ENCODE measurements at places on chromosomes 4 and X.

- DNase-seq, result no peak
These were observed 99.0 kb downstream of the CAMK2D start for GRCh38 chr4:113662581-113662980.

- no peak for DNase-seq
These were observed 75.8 kb downstream of the NUDT11 start for GRCh38 chrX:51420610-51421009.

DNA sequence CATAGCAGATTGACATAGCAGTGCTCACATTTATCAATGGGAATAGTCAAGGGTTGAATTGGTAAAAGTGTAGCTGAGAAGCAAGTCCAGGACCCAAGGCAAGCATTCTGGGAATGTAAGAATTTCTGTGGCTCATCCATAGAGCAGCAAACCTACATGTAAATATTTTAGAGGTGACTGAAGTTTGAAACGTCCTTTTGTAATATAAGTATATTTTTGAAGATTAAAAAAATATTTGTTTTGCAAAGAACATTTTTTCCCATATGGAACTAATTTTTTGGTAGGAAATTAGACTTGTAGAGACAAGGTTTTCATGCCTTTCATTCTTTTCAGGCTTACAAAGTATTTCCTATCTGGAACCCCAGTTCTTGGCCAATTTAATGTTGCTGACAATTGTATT, 104.0 kb downstream of the TEX13A start:
- DNase-seq, result no peak

DNA sequence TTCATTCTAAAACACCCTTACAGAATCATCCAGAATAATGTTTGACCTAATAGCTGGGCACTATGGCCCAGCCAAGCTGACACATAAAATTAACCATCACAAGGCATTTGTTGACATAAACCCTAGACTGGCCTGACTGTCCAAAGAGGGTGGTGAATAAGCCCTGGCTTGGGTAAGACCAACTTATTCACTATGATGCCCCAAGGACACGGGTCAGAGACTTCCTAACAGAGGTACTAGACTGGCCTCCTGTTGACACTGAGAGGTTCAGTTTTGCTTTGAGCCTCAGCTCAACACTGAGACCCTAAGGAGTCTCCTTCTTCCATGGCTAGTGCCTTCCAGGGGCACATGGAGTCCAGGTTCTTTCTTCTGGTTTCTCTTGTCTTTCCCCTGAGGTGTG, 21.3 kb downstream of the FGF2 start:
- DNase-seq, result no peak

DNA sequence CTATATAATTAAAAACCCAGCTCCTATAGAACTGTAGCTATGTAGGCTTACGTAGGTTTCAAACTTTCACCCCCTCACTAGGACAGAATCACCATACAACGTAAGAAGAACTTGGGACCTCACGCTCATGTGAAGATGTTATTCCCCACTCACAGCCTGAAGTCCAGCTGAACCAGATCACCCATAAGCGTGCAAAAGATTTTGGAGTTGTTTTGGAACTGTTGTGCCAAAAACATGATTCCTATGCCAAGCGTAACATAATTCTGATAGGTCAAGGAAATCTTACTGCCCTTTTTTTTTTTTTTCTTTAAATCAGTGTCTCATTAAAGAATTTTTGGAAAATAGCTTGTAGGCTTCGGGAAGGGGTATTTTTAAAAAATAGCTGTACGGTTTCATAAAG, 57.0 kb downstream of the LCORL start:
- DNase-seq, result no peak

- no peak for DNase-seq
These were observed 355.8 kb downstream of the KLHL4 start for GRCh38 chrX:87873347-87873941.

GRCh38 chr4:158799013-158799770, 30.4 kb downstream of the FNIP2 start:
- DNase-seq, result no peak

GRCh38 chr4:57154191-57154590, 44.0 kb upstream of the IGFBP7 start:
- DNase-seq, result no peak

DNA sequence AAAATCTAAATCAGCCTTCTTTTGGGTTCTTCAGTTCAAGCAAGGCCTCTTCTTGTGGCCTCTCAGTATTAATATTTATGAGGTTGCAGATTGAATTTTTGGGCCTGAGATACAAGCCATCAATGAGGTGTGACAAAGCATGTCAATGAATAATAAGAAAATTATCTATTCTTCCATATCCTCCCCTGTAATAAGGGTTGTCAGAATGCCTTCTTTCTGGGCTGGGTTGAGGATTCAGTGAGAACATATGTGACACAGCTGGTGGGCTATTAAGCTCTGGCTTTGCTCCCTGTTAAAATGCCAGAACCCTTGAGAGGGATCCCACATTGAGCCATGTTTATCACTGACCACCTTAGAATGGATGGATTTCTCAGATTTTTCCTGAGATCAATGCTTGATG, 187.2 kb downstream of the AR start:
- DNase-seq, result no peak

DNA sequence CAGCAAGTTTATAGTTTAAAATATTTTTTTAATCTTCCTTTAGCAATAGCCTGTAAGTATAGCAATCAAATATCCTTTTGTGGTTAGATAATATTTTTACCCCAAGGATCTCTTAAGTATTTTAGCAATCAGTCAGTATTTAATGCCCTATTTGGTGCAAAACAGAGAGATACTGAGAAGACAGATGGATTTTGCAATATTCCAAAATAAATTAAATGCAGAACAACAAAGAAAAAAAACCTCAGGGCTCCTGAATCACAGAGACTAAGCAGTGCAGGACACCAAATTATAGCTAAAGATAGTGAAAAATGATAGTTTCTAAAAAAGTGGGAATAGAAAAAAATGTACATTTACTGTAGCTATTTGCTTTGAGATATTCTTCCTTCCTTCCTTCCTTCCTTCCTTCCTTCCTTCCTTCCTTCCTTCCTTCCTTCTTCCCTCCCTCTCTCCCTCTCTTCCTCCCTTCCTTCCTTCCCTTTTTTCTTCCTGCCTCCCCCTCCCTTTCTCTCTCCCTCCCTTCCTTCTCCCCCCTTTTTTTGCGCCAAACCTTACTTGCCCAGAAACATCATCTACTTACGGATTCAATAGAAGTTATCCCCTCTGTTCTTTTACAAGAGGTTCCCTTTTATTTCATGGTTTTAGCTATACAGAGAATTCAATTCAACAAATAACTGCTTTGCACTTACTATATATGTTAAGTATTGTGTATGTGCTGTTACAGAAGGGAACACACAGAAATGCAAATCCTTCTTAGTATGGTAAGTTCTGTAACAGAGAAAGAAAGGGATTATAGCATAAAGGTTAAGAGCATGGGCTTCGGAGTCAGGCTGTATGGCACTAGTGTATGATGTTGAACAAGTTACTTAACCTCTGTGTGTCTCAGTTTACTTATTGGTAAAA, 219.0 kb downstream of the CPE start:
- no peak for DNase-seq

- no peak for DNase-seq
These were observed 3.6 kb downstream of the ARHGAP24 start for GRCh38 chr4:85478576-85478975.

- DNase-seq, result no peak
These were observed 49.0 kb downstream of the SMAD1 start for GRCh38 chr4:145530662-145531061.

- DNase-seq, result no peak
These were observed 976.8 kb upstream of the ADGRL3 start for GRCh38 chr4:60223208-60223923.

GRCh38 chr4:24840826-24841543, 45.6 kb downstream of the SOD3 start:
- no peak for DNase-seq

DNA sequence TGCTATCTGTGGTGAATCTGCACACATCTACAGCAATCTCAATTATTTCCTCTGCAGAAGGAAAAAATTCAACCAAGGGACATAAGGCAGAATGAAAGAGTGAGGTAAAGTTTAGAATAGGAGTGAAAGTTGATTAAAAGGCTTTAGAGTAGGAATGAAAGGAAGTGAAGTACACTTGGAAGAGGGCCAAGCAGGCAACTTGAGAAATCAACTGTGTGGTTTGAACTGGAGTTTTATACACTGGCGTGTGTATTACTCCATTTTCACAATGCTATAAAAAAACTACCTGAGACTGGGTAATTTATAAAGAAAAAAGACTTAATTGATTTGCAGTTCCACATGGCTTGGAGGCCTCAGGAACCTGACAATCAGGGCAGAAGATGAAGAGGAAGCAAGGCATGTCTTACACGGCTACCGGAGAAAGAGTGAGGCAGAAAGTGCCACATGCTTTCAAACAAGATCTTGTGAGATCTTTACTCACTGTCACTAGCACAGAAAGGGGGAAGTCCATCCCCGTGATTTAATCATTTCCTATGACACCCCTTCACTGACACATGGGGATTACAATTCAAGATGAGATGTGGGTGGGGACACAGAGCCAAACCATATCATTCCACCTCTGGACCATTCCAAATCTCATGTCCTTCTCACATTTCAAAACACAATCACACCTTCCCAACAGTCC, 234.8 kb downstream of the IL15 start:
- no peak for DNase-seq

GRCh38 chrX:110182865-110183264, 135.0 kb downstream of the AMMECR1 start:
- DNase-seq, result no peak

- no peak for DNase-seq
These were observed 53.1 kb upstream of the TSPAN5 start for GRCh38 chr4:98711526-98711925.

- no peak for DNase-seq
These were observed 2.4 kb upstream of the PTCHD1 start for GRCh38 chrX:23332101-23332887.

DNA sequence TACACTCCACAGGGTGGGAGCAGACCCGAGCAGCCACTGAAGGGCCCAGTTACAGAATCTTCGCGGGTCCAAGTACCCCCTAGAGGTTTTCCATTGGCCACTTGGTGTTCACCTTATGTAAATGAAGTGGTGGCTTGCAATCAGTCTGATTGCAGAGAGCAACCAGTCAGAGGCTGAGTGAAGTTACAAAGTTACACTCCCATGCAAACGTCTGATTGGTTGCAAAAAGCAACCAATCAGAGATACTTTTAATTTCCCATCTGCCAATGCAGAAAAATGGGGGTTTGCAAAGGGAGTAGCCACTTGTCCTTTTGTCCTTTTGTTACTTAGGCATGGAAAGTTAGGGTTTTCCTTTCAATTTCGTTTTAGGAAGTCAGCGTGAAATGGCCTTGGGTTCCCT, 27.0 kb upstream of the NKAP start:
- no peak for DNase-seq

DNA sequence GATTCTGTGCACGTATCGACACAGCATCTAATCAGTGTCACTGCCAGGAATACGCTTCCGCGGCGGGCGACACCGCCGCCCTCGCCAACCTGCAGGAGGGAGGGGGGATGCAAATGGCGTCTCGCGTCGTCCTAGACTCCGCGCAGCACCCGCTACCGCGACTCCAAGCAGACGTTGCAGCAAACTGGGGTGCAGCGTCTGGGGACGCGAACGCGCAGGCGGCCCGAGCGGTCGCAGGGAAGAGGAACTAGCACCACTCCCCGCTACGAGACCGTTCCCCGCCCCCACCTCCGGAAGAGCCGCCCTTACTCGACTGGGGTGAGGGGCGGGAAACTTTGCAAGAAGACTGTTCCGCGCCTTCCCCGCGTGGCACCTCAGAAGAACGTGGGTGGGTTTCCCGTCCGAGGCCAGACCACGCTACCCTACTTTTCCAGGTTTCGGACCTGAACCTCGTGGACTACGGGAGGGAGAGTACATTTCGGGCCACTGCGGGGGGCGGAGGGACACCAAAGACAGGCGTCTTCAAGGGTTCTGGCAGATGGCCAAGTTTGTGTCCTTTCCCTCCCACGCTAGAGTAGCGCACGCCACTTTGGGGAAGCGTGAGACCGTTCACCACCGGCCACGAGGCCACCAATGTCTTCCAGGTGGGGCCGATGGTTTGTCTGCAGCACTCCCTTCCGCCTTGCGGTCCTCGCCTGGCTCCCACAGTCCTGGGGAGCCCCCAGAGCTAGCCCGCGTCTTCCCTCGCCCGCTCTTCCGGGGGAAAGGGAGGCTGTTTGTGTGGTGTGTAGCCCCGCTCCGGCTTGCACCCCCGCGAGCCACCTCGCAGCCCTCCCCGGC, 78.0 kb upstream of the BCOR start:
- DNase-seq, result no peak

DNA sequence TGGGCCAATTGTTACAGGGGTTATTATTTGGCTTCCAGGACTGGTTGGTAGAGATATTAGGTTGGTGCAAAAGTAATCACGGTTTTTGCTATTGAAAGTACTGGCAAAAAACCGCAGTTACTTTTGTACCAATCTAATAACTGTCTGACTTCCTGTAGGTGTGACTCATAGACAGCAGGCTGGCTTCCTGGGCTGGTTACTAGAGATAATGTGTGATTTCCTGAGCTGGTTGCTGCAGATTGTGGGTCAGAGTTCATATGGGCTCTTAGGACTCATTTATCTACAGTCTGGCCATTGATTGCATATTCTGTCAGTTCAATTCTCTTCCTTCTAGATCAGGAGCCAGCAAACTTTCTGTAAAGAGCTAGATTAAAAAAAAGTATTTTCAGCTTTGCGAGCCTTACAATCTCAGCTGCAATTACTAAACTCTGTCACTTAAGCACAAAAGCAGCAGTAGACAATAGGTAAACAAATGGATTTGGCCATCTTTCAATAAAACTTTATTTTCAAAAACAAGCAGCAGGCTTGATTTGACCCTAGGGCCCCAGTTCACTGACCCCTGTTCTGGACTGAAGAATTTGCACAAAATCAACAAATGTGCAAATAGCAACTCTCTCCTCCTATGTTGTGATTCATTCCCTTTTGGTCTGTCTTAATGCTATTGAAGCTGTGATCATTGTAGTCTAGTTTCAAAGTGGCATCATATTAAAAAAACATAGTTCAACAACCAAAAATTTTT, 50.8 kb upstream of the BOD1L1 start:
- no peak for DNase-seq

GRCh38 chr4:15691346-15692135, 9.9 kb downstream of the FAM200B start:
- no peak for DNase-seq

- DNase-seq, result no peak
These were observed 894 bp upstream of the SH3RF1 start for GRCh38 chr4:169271692-169272007.

All from iPS DF 19.7 (cell line).